Stimulated activated CD8-positive, alpha-beta memory T cell treated with anti-CD3 and anti-CD28 coated beads, Interleukin-7, amount 100 ng/mL, for 1 hour (primary cell): ENCODE measurements at places on chromosomes 5 and 9.

- no peak for DNase-seq
Observed at GRCh38 chr9:14529629-14530028, 163.6 kb downstream of the ZDHHC21 start.

- no peak for DNase-seq
Observed at GRCh38 chr9:128153060-128153946, 4.0 kb downstream of the LCN2 start.

DNA sequence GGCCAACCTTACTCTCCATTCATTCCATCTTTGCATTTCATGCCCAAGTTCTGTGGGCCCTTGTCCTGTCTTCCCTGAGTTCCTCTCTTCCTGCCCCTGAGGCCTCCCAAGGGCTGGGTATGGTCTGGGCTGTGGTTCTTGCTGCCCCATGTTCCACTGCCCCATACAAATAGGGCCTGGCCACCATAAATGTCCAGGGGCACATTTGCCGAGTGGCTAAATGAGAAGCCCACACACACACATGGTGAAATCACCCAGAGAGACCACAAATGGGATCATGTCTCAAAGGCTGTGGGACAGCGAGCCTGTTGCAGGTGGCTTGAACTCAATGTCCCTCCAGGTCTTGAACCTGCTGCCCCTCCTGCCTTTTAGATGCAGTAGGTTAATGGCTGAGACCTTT is 1.2 kb downstream of the TIFAB start:
- no peak for DNase-seq

DNA sequence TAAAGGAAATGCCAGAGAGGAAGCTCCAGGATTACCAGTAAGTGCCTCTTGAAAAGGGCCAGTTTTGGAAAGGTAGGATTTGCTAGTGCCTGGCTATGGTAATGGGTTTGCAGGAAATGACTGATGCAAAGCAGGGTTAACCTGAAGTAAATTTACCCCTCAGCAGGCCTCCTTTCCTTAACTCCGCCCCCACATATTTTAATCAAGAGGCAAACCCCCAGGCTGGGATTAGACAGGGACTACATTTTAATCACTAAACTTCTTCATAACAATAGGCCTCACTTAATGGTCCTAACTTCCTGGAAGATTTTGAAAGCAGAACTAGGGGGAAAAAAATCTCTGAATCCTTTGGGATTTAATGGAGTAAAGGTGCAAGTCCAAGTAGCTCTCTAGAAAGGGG is 10.2 kb upstream of the SLC1A3 start:
- DNase-seq: no peak

GRCh38 chr5:135491038-135491551 is 38.9 kb upstream of the TIFAB start:
- no peak for DNase-seq

DNA sequence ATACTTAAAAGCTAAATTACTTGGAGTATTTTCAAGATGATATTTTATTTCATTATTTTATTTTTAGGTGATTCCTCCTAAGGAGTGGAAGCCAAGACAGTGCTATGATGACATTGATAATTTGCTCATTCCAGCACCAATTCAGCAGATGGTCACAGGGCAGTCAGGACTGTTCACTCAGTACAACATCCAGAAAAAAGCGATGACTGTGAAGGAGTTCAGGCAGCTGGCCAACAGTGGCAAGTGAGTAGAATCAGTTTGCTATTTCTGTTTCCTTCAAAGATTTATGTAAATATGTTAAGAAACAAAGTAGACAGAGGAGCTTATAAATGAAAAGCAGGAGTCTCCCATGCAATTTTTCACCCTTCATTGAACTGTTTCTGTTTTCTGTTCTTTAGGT is 47.8 kb downstream of the KDM4C start:
- no peak for DNase-seq

- DNase-seq: no peak
Observed at GRCh38 chr9:34710023-34710422, at the start of gene CCL21. Gene CCL21, minus strand, starts transcription at chr9:34710136. Its CDS starts 70 bp downstream, at chr9:34710066.

DNA sequence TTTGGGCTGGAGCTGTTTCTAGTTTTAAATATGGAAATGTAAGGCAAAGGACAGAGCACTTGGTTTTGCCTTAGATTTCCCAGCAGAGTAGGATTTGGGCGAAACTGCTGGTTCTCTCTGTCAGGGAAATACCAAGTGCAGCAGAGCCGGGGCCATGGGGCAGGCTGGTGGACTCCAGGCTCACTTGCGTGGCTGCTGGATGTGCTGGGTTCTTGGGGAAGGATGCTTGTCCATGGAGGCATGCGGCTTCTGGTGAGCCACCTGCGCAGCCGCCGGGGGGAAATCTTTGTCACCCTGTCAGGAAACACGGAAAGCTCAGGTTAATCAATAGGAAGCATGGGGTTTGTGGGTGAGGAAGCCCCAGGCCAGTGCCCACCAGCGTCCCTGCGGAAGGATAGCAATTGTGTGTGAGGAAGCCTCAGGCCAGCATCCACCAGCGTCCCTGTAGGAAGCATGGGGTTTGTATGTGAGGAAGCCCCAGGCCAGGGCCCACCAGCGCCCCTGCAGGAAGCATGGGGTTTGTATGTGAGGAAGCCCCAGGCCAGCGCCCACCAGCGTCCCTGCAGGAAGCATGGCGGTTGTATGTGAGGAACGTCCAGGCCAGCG is 80.1 kb downstream of the DAP start:
- DNase-seq: no peak

DNA sequence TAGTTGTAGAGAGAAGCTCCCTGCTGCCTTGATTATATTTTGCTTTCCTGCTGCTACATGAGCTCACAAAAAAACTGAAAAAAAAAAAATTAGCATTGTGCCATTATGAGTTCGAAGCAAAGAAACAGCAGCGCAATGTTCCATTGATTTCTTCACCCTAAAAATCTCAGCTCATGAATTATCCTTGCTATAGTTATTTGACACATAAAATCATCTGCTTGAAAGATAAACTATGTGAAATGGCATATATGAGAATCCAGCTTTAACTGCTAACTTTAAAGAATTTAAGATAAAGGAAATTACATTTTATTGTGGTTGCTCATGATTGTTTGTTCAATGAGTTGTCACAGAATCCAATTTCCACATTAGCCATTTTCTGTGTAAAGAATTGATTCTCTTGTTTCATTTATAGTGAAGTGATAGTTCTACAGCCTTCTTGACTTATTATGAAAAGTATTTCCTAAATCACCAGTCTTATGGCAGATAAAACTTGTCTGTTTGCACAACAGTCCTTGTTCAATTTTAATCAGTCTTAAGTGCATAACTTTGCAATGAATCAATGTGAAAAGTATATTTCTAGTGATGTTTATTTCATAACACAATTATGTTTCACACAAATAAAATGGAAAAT is 1275.0 kb upstream of the CDH9 start:
- DNase-seq: no peak

DNA sequence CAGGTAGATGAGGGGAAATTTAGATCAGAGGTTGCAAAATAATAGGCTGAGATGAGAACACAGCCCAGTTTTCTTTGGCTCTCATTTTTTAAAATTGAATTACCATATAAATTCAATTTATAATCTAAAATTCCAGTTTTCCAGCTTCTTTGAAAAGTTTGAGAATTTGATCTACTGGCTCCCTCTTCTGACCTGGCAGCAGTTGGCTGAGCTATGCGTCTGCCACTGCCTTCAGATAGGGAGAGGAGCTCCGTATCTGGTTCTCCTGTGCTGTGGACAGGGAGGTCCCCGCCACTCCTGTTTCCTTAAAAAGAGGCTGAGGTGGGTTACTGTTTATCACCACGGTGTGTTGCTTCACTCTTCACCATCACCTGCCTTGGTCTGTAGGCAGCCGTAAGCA is 103.7 kb downstream of the ARHGAP26 start:
- DNase-seq: no peak

DNA sequence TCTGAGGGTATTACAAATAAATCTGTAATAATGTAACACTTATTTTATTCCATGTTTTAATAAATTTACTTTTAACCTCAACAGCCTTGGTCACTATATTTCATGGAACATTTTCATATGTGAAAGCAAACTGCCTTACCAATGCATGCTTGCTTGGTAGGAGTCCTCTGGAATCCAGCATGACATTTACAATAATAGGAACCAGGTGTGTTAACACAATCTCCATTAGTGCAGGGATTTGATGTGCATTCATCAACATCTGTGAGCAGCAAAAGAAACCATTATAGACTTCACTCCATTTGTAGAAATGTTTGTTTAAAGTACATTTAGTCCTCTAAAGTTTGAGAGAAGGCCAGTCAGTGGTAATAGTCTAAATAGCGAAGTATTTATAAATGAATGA is 159.4 kb downstream of the FBN2 start:
- DNase-seq: no peak

- no peak for DNase-seq
Observed at GRCh38 chr5:122723606-122724352, 51.1 kb upstream of the SNX2 start.

DNA sequence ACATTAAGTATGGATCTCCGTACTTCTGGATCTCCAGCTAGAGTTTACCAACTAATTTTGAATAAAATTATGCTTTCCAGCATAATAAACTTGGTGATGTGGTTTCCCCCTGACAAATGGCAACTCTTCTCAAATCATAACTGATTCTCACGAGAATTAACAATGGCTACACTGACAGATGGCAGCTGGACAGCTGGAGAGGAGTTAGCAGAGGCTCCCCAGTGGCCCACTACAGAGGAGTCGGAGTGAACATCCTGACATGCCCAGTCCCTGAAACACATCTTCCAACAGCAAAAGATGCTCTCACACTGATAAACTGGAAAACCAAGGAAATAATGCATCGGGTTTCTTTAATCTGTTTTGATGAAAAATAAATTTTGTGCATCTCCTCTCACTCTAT is 239.6 kb downstream of the MAN2A1 start:
- DNase-seq: no peak

DNA sequence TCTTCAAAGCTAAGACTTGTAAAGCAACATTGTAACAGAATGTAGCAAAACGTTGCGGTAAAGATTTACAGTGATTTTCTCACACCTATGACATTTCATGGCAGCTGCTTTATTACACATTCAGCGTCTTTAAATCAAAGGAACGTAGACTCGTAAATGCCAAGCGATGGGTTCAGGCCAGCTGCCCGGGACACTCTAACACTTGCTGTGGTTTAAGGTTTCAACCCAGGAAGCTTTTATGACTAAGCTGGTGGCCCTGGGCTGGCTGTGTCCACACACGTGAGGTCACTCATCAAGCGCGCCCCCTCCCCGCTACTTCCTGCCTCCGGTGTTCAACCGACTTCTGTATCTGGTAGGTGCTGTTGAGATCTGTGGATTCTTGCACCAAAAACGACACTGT is 2.5 kb downstream of the SLC6A18 start:
- DNase-seq: no peak

GRCh38 chr9:116285320-116285719 is 131.7 kb downstream of the PAPPA start:
- no peak for DNase-seq

DNA sequence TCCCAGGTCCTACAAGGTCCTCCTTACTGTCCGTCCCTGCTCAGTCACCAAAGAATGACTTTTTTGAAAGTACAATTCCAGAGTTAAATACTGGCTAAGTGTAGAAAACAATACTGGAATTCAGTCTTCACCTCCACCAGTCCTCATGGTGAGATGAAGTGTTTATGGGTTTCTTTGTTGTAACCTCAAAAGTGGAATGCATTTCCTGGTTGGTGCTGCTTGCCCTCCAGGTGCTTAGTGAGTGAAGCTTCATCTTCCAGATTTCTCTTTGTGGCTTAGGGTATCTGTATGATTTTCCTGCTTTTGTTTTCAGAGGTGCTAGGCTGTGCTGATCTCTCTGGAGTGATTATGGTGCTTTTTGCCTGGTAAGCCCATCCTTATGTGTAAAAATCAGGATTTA is 49.4 kb upstream of the DHFR start:
- no peak for DNase-seq

- no peak for DNase-seq
Observed at GRCh38 chr5:150409638-150410523, 2.8 kb downstream of the CD74 start.

DNA sequence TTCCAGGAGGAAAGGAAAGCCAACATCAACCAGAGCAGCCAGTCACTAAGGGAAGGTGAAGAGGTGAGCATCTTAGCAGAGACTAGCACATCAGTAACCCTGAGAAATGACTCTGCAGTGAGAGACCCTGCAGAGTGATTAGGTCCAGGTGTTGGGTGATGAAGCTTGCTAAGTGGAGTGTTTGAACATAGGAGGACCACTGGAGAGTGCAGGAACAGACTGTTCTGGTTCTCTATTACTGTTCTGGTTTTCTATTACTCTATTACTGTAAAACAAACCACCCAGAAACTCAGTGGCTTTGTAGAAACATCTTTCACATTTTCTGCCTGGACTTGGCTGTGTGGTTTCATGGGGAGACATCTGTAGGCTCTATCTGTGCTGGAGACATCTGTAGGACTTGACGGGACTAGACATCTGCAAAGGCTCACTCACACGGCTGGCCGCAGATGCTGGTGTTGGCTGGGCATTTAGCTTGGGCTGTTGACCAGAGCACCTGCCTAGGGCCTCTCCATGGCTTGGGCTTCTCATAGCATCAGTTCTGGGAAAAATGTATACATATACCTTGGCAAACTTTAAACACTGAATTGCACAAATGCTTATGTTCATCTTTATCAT is 33.4 kb upstream of the SPATA31E1 start:
- DNase-seq: no peak

GRCh38 chr9:16726029-16726428 is 144.4 kb downstream of the BNC2 start:
- DNase-seq: no peak

DNA sequence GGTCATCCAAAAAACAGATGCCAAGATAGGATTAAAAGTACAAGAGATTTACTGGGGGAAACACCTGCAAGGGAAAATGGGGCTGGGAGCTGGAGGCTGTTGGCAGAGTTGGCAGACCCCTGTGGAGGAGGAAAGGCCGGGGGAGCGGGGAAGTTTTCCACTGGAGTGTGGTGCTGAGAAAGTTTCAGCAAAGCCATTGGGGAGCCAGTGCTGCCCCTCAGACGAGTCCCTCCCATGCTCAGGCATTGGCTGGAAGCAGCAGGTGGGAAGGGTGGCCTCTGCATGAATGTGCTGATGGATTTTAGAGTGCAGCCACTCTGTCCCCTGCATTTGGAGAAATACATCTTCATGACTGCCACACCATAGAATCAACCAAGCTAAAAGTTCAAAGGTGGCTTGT is 52.8 kb downstream of the TTC1 start:
- no peak for DNase-seq
